Lower lobe of right lung (tissue), 2 donors: ENCODE measurements at places on chromosomes 3 and 15. TPM values are rescaled to one million over a fixed set of nuclear protein-coding genes. Genes with fewer than 3 reads are reported as not detected.

DNA sequence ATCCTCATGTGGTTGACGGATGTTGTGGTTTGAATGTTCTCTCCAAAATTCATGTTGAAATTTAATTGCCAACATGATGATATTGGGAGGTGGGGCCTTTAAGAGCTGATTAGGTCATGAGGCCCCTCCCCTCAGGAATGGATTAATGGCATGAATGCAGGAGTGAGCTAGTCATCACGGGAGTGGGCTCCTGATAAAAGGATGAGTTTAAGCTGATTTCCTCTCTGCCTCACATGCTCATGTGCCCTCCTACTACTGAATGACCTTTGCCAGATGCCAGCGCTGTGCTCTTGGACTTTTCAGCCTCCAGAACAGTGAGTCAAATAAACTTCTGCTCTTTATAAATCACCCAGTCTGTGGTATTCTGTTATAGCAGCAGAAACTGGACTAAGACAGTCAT lies 111.2 kb downstream of the MYO5A start:
- no peak for DNase-seq

- no peak for DNase-seq
Measured at GRCh38 chr15:75156326-75157215, 45.1 kb upstream of the C15orf39 start.

DNA sequence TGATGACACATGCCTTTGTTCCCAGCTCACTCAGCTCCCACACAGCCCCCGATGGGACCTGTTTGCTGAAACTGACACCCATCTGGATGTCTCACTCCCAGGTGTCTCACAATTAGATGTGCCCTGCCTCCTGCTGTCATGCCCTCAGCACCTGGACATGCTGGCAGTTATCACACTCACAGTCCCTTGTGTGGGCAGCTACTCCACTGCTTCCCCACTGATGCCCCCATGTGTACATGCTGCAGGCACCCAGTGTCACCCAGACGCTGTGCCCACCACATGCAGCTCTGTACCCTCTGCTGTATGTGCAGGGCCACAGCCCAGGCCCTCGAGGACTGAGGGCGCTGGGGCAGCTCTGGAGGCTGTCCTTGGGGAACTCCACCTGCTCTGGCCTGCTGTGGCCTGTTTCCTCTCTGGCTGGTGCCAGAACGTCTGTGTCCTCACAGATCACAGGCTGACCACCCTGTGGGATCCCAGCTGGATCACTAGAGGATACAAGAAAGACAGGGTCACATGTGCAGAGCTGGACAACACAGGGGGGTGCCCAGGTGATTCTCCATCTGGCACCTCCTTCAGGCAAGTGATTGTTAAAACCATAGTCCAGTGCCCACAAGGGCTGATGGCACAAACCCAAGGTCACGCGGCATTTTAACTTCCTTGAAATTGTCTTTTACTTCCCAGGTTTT lies 14.0 kb downstream of the C3orf22 start:
- DNase-seq, result peak; percentile 28

DNA sequence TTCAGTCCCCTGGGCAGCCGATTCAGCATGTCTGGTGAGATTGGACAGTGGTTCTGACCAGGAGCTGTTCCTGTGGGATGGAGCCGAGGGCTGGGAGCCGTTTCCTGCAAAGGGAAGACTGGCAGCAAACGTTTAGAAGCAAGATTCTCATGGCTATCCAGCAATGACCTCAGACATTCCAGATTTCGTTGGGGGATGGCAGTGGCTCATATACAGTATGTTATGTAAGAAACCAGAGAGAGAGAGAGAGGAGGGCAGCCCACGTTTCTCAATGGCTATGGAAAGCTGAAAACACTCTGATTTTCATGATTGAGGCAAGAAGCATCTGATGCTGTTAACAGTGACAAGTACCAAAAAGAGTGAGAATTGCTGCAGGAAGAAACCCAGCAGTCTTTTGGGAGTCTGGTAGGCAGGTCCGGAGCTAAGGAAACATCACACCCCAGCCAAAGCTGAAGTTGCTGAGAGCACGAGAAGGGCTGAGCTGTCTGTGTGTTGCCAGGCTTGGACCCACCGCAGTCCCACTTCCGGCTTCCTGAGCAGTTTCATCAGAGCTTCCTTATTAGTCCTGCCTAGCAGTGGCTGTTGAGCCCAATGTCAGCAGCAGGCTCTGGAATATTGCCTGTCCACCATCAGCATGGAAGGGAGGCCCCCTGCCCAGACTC lies 25.6 kb upstream of the VPS8 start:
- peak; percentile 73 for DNase-seq

DNA sequence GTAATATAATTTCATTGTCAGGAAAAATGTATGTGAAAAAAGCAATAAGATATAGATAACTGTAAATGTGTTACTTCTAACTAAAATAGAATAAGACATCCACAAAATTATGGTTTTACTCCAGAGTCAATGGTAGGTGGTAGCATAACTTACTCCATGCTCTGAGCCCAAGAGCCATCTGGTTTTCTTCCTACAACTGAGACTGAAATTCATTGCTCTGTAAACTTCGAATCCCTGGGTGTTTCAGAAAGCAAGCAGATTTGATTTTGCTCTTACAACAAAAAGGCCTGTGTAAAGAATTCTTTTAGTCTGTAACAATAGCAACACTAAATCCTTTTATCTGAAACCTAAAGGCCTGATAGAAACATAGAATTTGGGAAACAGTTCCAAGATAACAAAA lies 805.9 kb downstream of the AGBL1 start:
- DNase-seq, result no peak

DNA sequence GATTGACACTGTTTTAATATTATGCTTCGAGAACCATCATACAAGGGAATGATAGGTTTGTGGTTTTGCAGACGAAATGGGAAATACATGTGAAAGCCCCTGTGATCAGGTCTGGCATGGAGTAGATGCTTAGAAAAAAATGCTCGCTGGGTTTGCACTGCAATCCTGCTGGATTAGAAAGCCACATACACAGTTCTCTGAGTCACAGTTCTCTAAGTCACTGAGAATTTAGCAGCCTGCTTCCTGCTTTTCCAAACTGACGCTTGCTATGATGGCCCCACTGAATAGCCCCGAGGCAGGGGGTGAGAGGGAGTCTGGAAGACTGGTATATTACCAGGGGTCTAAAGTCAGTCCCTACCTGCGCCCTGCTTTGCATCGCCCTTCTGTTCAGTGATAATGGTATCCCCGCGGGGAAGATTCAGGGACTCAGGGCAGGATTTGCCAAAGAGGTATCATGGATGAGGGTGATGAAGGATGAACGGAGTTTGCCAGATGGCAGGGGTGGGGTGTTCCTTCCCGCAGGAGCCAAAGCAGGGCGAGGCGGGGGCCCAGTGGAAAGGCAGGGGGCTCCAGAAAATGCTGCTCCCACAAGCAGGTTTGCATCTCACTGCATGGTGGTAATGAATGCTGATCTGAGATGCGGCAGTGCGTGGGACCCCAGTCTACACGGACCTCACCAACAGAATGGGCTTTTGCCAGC lies 82.3 kb downstream of the IQSEC1 start:
- DNase-seq, result no peak

DNA sequence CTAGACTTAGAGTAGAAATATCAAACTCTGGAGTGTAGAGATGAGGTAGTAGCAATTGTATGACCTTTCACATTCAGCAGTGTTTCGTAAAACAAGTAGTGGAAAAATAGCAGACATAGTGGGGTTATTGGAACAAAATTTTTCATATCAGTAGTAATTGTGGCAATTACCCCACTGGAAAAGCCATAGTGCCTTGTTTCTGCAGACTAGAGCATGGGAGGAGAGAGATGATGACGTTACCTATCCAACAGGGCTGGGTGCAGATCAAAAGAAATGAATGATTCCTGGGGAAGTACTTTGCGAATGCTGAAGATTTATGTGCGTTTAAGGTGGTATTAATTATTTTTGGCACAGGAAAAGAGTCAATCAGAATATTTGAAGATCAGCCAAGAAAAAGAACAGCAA lies 147.0 kb upstream of the LRRFIP2 start:
- no peak for DNase-seq

GRCh38 chr15:59722476-59722875 lies 33.4 kb upstream of the BNIP2 start:
- no peak for DNase-seq

GRCh38 chr15:77349666-77350065 lies 70.2 kb downstream of the PEAK1 start:
- no peak for DNase-seq

DNA sequence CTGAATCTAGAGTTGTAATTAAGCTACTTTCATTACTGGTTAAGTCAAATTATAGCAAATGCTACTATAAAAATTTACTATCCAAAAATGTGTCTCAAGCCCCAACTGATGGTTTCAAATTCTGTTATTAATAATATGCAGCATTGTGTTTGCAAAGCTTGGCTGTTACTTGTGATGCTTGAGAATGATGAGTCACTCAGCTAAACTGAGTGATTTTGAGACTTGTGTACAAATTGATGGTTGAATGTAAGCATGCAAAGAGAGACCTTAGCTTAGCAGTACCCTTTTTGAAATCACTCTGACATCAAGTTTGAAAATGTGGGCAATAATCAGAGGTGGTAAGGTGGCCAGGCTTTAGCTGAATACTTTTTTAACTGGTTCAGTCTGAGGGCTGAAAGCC lies 27.6 kb downstream of the OPA1 start:
- no peak for DNase-seq

The AADACL2 gene
- 0.21 TPM for total RNA-seq
